ENCODE measurements at places on chromosomes 7 and 10.

- DNase-seq, result no peak
Observed at GRCh38 chr7:113094517-113095249, 8.1 kb upstream of the GPR85 start.

DNA sequence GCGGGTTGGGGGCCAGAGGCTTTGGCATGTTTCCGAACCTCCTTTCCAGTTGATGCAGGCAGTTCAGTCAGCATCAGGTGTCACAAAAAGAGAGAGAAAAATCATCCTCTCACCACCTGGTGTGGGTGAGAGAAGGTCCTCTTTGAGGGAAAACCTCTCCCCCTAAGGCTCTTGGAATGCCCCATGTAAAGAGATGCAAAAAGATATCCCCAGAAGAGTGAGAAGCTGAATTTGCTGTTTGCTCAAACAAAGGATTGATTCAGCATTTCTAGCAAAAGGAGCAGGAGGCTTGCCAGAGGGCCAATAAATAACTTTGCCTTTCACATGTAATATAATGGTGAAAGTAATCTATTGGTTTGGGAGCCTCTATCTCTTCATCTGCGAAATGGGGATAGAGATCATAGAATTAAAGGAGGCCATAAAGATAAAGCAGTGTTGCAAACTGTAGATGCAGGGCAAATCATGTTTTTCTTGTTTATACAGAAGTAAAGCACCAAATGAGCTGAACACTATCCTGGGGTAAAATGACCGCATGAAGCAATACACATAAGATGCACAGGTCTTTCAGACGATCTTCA is 425.9 kb downstream of the LRMDA start:
- DNase-seq, result no peak

- DNase-seq, result no peak
Observed at GRCh38 chr10:26216585-26217395, at the start of gene GAD2. TSS of gene GAD2 (plus strand) at chr10:26216774. CDS start at chr10:26216810, 36 bp downstream.

DNA sequence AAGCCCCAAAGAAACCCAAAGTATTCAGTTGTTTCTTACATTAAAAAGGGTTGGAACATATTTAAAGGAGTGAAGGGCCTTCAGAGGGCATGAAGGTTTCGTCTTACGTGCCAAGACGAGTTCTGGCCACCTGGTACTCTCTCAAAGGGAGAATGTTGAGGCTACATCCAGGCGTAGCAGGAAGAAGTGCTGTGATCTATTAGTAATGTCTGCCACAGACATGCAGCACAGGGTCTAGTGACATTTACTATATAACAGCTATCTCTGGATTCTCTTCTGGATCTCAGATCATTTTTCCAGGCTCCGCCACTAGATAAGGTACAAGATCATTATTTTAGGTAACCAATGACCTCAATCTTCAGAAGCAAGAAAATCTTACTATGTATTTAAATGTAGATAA is 76.5 kb upstream of the ARID5B start:
- no peak for DNase-seq

DNA sequence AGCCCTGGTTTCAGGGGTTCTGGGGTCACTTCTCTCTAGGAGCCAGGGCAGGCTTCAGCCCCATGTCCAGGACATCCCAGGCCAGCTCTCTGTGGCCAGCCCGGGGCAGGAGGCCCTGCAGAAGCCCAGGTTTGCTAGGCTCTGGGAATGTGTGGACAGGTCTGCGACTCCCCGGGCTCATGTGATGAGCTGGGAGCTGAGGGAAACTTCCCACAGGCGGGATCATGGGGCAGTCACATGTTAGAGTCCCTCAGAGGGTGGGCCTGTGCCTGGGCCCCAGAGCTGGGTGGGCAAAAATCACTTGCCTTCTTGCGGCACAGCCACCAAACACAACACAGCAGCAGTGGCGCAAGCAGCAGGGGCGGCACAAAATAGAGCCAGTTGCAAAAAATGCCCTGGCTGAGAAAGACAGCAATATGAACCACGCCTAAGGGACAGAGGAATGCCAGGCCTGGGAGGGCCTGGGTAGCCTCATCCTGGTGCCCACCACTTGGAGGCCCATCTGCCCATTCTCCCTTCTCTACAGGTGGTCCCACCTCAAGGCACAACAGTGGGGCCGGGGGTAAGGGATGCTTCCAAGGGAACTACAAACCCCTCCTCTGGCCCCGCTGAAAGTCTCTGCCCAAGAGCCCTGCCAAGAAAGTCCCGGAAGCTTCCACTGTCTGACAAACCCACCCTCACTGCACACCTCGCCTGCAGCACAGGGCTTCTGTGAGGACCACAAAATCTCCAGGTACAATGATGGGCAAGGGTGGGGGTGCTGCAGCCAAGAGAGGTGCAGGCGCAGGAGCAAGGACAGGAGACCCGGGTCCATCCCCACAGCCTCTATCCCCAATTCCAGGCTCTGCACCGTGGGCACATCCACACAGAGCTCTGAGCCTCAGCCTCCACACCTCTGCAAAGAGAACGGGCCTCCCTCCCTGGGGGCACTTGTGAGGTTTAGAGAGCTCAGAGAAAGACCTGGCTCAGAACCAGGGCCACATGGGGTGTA is 34.6 kb upstream of the ANTXRL start:
- DNase-seq, result no peak

DNA sequence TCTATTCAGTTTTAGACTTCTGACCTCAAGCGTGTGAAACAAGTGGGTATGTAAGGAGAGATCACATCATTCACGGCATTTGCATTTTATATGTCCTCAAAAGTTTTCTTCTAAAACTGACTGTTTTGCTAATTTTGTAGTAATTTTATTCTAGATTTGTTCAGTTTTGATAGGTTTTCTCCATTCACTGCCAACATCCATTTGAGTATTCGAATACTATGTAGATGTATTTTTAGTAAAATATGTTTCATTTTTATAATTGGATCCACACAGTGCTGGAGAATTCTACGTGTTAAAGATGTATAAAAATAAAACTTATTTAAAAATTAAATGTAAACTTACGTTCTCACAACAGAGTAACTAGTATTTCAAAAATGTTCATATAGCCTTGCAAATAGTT is 503.0 kb downstream of the CNTNAP2 start:
- DNase-seq, result no peak

GRCh38 chr7:137209151-137209817 is 134.2 kb downstream of the PTN start:
- no peak for DNase-seq

GRCh38 chr10:97321032-97321803 is 2.1 kb downstream of the FRAT1 start:
- DNase-seq, result no peak

- no peak for DNase-seq
Observed at GRCh38 chr7:28688651-28689050, 269.5 kb downstream of the TRIL start.

DNA sequence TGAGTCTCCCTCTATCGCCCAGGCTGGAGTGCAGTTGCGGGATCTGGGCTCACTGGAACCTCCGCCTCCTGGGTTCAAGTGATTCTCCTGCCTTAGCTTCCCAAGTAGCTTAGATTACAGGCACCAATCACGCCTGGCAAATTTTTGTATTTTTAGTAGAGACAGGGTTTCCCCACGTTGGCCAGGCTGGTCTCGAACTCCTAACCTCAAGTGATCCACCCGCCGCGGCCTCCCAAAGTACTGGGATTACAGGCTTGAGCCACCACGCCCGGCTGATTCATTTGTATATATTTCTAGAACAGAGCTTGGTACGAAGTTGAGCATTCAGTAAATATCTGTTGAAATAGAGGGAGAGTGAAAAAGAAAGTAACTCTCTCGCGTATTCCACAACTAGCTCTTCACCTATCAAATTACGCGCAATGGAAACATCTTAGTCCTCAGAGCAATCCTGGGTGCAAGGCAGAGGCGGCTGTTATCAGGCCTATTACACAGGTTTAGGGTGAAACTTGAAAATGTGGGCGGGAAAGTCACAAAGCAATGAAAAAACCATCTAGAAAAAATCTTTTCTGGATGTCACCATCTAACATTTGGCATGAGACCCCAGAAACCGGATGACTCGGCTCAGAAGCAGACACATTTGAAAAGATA is 707 bp upstream of the GHITM start:
- DNase-seq, result peak; percentile 16

DNA sequence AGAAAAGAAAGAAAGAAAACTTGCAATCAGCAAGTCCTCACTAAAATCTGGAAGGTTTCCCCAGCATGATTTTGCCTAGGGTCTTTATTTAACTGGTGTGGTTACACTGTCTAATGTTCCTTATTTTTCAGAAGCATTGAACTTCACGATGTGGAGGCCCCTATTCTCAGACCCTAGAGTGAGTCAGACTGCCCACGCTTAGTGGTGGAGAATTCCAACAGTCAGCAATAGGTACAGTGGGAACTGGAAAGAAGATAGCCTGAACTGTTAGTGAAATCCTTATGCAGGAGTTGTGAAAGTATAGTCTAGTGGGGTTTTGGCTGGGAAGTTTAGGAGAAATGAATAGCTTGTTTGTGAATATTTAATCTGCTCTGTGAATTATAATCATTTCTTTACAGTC is 115.0 kb downstream of the FZD1 start:
- DNase-seq, result no peak

- no peak for DNase-seq
Observed at GRCh38 chr7:66930341-66930740, 9.3 kb downstream of the TMEM248 start.

DNA sequence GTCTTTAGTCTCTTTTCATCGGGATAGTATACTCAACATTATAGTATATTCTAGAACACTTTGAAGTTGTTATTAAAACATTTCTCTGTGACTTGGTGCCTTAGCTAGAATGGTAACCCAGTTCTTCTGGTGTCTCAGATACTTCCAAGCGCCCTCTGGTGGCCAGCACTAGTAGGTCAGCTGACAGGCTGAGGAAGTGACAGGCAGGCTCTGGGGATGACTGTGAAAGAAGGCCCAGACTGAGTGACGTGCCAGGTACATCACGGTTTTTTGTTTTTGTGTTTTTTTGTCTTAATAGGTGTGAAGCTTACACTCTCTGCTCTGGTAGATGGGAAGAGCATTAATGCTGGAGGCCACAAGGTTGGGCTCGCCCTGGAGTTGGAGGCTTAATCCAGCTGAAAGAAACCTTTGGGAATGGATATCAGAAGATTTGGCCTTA is 5.1 kb downstream of the COMTD1 start:
- peak; percentile 89 for DNase-seq

DNA sequence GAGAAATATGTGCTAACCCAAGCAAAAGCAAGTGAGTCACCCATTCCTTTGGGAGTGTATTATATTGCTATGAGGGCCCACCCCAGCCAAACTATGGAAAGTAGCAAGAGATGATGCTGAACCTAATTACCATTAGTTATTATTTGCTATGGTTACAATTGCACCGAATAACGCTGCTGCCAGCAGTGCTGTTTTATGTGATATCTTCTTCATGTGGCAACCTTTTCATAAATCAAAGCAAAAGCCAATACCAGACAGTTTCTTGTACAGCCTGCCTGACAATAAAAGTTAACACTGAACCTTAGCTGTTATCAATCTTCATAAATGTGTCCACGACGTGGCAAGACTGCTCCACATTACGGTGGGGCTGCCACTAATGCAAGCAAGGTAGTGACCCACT is 241.7 kb upstream of the PLXNA4 start:
- no peak for DNase-seq

DNA sequence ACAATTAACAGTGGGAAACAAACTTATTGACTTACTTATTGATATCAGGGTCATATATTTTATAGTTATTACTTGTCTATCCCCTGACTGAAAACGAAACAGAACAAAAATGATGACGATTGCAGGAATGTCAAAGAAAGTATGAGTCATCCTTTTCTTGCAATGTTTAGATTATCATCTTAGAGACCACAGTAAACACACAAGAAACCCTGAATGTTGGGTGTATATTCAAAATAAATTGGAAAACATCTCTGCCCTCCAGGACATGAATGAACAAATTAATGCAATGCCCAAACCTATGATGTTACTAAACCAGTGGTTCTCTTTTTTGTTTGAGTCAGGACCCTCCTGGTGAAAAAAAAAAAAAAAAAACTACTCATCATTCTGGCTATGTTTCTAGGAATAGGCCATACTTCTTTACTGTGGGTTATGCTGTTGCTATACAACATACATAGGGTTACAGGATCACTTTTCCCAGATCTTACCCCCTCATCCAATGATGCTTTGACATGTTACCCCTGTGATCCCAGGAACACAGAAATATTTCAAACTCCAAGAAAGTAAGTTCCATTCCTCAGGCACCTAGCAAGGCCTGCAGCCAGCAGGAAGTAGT is 623.4 kb upstream of the IGFBP3 start:
- DNase-seq, result peak; percentile 10

DNA sequence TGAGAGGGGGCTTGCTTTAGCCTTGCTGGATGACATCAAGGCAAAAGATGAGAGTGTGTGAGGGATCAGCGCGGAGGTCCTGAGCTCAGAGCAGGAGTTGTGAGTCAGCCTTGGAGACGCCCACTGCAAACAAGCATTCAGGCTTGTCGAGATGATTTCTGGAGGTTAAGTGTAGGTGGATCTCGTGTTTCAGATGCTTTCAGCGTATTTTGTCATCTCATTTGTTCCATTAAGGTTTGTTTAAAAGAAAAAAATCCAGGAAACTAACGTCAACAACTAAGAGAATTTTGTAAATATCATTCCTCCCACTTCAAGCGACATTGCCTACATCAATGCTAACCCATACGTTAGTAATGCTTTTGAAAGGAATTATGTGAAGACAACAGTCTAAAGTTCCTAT is 715.4 kb upstream of the NRP1 start:
- DNase-seq, result no peak

GRCh38 chr7:14294637-14295036 is 305.2 kb upstream of the ETV1 start:
- no peak for DNase-seq

GRCh38 chr10:5613481-5614154 is 52.8 kb downstream of the ASB13 start:
- no peak for DNase-seq

- DNase-seq, result peak; percentile 32
Observed at GRCh38 chr10:22986771-22987542, 59.1 kb downstream of the ARMC3 start.

- no peak for DNase-seq
Observed at GRCh38 chr10:88163572-88163971, 300.1 kb downstream of the PTEN start.

- DNase-seq, result no peak
Observed at GRCh38 chr10:86953747-86954680, 3.4 kb downstream of the MMRN2 start.

DNA sequence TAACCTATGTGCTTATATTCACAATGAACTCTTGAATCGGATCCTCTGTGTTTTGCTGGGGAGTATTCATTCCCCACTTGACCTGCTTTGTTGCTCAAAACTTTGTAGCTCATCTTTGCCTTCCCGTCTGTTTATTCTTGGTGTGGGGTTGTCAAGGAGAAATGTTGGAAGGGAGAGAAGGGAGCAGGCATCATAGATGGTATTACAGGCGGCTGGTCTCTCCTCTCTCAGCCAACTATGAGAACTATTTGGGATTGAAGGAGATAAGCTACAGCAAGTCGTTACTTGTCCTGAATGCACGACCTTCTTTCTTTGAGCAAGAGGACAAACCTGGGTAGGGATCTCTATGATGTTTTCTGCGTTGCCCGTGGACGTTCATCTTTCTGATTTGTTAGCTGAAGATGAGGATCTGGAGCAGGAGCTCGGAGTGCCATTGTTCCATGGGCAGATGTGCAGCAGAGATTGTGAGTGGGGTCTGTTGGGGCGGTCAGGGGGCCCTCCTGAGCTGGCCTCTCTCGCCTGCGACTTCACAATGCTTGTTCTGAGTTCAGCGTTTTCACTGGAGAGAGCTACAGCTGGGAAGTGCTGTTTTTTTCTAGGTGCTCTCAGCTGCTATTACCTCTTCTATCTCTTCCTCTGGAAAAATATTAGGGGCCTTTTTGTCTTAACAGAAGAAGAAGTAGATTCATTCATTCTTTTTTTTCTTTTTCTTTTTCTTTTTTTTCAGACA is 126.9 kb upstream of the KLF6 start:
- no peak for DNase-seq

- no peak for DNase-seq
Observed at GRCh38 chr7:158025686-158026600, 561.7 kb downstream of the PTPRN2 start.

GRCh38 chr10:33327751-33328150 is 6.7 kb downstream of the NRP1 start:
- DNase-seq, result no peak

All from MM.1S (cell line).